Testis (tissue), 5 donors: ENCODE measurements at places on chromosomes 5 and 9. TPM values are rescaled to one million over a fixed set of nuclear protein-coding genes. Genes with fewer than 3 reads are reported as not detected.

DNA sequence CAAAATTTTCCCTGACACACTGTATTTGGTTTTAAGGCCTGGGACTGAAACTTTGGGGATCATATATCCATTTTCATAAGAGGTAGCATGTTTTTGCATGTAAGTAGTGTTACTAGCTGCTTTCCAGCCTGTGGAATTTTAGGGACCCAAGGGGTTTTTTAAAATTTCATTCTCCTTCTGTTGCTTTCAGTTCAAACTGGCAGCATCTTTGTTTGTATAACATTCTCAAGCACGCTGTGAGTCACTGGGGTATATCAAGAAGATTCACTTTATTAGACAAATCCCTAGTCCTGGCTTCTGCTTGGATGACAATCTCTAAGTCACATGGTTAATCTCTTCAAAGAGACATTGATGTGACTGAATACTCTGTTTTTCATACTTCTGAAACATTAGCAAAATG is 479.0 kb downstream of the CYLC2 start:
- DNase-seq = no peak

DNA sequence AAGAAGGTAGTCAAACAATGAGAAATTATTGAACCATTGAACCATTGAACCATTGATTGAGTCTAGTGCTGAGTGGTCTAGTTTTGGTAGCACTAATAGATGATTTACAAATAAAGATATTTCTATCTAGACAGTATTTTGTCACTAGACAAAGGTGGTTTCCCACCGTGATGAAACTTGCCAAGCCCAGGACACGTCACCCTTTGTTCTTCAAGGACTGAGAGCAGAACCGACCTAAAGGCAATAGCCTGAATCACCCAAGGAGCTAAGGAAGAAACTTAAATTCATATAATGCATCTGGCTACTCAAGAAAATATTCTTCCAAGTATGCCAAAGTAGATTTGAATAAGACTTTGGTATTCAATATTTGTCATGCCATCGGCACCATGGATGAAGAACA is 103.3 kb downstream of the ESM1 start:
- no peak for DNase-seq

- no peak for DNase-seq
These were observed 54.2 kb downstream of the ARHGAP26 start for GRCh38 chr5:142824391-142824790.

- DNase-seq = no peak
These were observed 49.7 kb downstream of the KIF24 start for GRCh38 chr9:34279411-34279810.

DNA sequence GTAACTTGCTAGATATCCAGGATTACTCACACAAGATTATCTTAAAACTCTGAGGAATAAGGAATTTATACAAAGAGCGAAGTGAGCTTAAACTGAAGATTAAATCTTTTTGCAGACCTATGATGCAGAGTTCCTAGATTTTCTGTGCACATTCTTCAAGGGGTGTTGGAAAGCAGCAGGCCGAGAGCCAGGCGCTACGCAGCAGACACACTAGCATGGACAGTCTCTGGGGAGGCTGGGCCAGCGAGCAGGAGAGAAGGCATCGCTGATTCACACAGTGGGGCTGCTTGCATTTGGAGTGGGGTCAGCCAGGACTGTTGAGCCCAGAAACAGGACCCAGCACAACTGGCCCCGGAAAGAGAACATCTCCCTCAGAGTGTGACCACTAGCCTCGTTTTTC is 136.3 kb downstream of the ADAMTS16 start:
- DNase-seq = no peak

CTNND2 gene
- polyA plus RNA-seq = 9.1 TPM

ACTBL2 gene
- polyA plus RNA-seq = 0.15 TPM
